ENCODE measurements at places on chromosomes 16 and 17.

GRCh38 chr16:78768718-78769117 is 669.3 kb downstream of the WWOX start:
- no peak for DNase-seq

GRCh38 chr17:63578027-63578768 is 22.5 kb upstream of the TACO1 start:
- no peak for DNase-seq

DNA sequence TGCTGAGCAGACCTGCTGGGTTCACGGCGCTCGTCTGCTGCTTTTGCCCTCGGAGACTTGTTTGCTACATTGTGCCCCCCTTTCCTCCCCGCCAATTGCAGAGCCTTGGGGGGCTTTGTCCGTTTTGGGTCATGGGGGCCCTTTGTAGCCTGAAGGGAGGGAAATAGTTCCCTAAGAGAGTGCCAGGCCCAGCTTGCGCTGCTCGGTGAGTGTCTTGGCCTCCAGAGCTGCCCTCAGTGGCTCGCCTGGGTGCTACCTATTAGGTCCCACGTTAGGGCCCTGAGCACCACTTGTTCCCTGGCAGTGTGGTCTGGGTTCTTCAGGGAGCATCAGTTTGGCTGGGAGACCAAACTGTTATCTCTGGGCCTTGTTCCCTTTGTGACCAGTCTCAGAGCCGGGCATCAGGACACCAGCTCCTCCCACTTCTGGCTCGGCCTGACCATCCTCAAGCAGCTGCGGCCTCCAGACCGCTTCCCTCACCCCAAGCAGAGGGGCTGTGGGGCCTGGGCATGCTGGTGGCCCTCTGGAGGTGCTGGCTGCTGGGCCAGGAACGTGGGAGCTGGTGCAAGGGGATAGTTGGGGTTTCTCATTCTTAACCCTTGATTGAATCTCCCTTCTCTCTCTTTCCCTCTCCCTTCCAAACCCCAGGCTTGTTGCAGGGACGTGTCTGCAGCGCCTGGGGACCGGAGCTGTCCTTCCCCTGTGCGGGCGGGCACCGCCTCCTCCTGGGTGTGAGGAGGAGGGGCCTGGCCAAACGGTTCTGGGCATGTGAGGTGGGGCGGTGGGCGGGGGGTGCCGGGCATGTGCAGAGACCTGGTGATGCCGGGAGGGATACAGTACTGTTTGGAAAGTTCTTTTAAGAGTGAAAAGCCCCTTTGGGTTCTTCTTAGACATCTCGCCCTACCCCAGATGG is 16.0 kb upstream of the ITGB4 start:
- DNase-seq, result no peak

GRCh38 chr17:41678907-41679739 is 9.6 kb upstream of the EIF1 start:
- DNase-seq, result no peak

DNA sequence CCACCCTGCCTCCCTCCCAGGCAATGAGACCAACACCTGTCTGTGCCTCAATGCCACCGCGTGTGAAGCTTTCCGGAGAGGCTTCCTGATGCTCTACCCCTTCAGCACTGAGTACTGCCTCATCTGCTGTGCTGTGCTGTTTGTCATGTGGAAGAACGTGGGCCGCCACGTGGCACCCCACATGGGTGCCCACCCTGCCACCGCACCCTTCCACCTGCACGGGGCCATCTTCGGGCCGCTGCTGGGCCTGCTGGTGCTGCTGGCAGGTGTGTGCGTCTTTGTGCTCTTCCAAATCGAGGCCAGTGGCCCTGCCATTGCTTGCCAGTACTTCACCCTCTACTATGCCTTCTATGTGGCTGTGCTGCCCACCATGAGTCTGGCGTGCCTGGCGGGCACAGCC is 10.9 kb downstream of the OTOP3 start:
- DNase-seq, result no peak

- no peak for DNase-seq
These were observed 47.2 kb upstream of the ELAC2 start for GRCh38 chr17:13065032-13065431.

DNA sequence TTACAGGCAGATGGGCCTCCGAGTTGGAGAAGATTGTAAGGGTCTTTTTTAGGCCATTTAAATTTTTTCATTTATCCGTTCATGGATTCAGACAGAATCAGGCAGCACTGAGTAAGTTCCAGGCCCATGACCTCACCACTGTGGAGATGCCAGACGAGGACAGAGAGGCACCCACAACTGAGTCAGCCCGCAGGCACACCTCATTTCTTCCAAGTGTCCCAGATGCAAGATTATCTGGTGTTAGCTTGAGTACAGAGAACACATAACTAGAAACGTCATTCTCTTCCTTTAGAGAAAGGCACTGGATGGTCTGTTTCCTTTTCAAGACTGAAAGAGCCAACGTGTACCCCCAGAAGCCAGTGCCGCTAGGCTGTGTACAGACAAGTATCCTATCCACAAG is 16.9 kb downstream of the CLEC16A start:
- no peak for DNase-seq

- no peak for DNase-seq
These were observed 69.1 kb upstream of the GSE1 start for GRCh38 chr16:85544016-85544415.

- DNase-seq, result no peak
These were observed 3.8 kb downstream of the SMARCD2 start for GRCh38 chr17:63838631-63839171.

GRCh38 chr17:47730681-47731080 is 2.4 kb upstream of the TBX21 start:
- no peak for DNase-seq

DNA sequence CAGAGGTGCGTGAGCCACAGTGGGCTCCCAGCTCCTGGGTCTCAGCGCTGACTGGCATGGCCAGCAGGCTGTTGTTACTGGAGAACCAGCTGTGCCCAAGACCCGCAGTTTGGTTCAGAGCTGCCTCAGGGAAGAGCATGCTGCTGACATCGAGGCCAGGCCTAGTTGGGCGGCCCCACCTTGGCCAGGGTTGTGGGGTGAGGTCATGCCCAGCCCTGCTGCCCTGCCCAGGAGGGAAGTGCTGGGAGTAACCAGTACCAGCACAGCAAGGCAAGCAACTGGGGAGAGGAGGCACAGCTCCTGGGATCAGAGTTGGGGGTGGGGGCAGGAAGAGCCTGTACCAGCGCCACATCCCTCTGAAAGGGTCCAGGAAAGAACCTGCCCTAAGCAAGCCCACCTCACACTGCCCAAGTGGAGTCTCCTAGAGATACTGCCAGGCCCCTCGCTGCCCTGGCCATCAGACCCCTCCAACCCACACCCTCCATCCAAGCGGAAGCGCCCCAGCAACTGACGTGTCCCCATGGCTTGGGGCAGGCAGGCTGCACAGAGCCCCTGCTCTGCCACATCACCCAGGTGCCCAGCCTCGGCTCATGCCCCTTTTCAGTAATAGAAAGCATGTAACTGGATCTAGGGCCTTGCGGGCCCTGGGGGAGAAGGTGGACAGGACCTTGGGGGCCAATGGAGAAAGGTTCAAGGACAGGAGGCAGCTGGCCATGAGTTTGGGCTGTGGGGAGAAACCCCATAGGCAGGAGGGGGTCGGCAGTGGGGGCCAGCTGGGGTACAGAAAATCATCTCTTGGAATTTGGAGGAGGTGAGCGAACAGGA is 990 bp downstream of the DOK4 start:
- DNase-seq, result no peak

Data from D341Med (cell line).